ENCODE measurements at places on chromosomes 3 and 15.

- ATAC-seq: no peak
Measured at GRCh38 chr15:39851500-39852092, 68.5 kb downstream of the GPR176 start.

DNA sequence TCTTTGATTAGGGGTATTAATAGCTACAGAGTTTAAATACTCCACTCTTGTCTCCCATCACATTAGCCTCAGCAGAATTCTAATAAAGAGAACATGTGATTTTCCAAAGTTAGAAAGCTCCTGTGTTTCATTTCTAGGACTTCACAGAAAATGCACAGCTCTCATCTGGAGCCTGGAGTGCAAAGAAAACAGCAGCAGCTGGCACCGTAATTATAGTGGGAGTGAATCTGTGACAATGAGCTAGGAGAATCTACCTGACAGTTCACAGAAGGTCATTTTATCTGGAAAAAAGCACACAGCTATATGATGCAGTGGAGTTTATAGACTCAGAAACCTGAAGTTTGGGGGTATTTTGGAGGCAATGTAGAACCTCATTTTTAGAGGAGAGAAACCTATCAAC is 5.4 kb upstream of the TRIM59 start:
- no peak for ATAC-seq

DNA sequence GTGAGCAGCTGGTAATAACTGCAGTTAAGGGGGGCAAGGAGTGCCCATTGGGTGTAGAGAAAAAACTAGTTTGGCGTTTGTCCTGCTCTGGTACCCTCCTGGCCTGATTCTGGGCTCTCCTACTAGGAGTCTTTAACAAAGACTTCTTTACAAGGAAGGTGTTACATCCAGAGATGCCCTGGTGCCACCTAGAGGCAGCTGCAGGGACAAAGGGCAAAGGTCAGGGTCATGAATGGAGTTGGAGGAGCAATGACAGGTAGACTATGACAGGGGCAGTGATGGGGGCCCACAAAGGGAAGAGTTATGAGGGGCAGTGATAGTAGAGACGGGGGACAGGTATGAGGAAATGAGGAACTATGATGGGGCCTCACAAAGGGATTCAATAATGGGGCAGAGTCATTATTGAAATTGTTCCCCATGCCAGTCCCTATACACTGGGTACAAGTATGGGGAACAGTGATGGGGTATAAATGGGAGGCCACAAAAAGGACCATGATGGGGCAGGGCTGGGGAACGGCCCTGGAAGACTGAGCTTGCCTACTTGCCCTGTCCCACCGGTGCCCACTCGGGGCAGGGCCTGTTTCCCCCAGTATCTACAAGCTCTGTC is 7.9 kb downstream of the CCDC71 start:
- peak; percentile 31 for ATAC-seq

- no peak for ATAC-seq
Measured at GRCh38 chr15:85920956-85921355, 126.2 kb upstream of the KLHL25 start.

DNA sequence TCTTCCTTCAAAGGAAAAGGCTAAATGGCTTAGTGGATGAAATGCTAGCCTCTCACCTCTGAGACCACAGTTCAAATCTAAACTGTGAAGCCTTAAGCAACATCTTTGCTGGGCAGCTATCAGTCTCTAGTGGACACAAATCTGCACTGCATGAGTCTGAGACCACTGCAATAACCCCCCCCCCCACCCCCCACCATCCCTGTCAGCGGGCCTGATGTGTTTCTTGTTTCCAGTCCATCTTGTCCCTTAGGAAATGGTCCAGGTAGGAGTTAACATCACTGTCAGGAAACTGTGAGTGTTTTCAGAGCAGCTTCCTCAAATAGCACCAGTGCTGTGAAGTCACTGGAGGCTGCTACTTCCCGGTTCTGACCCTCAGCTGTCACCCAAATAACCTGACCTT is 140.6 kb upstream of the TMCO5A start:
- peak; percentile 86 for ATAC-seq

GRCh38 chr3:10437272-10437994 is 68.0 kb downstream of the ATP2B2 start:
- no peak for ATAC-seq

GRCh38 chr3:150743508-150743907 is 19.5 kb downstream of the SIAH2 start:
- peak; percentile 28 for ATAC-seq

DNA sequence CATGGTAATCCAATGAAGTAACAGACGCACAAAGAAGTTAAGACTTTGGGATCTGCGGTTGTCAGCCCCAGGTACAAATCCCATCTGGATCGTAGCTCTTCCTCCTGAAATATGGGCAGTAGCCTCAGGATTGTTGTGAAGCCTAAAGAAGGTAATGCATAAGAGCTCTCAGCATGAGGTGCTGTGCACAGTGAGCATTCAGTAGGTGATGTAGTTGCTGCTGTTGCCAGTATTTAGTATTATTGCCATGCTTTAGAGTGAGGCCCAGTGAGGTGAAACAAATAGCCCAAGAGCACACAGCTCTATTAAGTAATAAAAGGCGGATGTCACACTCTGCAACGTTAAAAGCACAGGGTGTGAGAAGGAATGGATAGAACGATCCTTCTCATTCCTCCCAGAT is 225.7 kb downstream of the GABRG3 start:
- no peak for ATAC-seq

- ATAC-seq: peak; percentile 41
Measured at GRCh38 chr15:79978655-79979514, 7.9 kb upstream of the BCL2A1 start.

GRCh38 chr3:107117922-107118536 is 259.2 kb upstream of the CCDC54 start:
- ATAC-seq: peak; percentile 95

DNA sequence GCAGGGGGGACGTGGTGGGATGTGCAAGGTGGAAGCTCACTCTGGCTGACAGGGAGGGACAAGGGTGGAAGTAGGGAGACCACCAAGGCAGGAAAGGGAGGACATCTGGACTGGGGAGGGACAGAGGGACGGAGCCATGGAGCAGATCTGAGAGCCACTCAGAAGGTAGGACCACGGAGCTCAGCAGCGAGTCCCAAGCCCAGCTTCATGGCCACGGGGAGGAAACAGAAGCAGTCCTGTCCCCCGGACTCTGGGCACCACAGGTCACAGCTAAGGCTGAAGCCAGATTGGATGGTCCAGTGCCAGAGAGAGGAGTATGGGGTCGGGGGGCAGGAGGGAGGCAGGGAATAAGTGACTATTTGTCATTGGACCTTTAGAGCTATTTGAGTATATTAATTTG is 220.1 kb downstream of the TBC1D2B start:
- ATAC-seq: no peak

DNA sequence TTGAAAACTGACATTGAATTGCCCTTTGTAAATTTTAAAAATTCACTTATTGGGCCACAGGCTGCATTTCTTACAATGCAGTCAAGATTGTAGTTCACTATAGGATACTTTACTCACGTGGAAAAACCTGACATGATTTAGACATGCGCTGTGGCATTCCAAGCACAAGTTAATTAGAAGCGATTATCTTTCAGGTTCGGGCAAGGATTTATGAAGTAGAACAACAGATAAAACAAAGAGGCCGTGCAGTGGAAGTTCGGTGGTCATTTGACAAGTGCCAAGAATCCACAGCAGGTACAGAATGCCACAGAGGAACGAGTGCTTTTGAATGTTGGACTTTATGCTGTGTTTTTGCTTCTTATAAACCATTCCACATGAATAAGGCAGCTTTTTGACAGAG is 37.8 kb downstream of the GPR171 start:
- ATAC-seq: no peak

GRCh38 chr3:56989977-56990640 is 70.4 kb upstream of the SPATA12 start:
- no peak for ATAC-seq

DNA sequence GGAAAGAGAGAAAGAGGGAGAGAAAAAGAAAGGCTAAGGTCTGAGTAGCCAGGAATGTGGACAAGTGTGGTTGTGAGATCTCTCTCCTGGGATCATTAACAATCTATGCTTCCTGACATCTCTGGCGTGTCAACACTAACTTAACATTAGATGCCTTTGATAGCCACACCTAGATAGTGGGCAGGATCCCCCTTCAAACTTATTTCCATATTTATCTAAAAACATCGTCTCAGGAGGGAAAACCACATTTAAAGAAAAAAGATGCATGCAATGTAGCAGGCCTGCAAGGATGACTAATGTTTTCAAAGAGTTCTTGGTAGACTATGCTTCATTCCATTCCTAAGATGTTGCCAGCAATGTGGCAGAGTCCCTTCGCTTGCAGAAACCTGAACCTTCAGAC is 80.9 kb downstream of the MLH1 start:
- ATAC-seq: peak; percentile 98

All from SK-N-SH treated with all-trans-retinoic acid at 6 μM for 48 hours (cell line).